OCI-M1 (cell line): ENCODE measurements at places on chromosomes 12 and 14.

DNA sequence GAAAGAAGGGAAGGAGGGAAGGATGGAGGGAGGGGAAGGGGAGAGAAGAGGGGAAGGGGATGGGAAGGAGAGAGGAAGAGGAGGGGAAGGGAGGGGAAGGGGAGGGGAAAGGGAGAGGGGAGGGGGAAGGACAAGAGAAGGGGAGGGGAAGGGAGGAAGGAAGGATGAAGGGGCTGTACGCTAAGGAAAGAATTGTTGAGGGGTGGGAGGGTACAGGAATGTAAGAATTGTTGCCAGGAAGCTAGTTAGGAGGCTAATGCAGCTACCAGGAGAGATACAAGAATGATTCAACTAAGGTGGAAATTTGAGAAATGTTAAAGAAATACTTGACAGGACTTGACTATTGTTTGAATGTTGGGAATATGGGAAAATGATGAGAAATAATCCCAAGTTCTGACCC, 261.2 kb downstream of the DPF3 start:
- DNase-seq: no peak

GRCh38 chr12:24133384-24133783, 183.9 kb upstream of the SOX5 start:
- no peak for DNase-seq

DNA sequence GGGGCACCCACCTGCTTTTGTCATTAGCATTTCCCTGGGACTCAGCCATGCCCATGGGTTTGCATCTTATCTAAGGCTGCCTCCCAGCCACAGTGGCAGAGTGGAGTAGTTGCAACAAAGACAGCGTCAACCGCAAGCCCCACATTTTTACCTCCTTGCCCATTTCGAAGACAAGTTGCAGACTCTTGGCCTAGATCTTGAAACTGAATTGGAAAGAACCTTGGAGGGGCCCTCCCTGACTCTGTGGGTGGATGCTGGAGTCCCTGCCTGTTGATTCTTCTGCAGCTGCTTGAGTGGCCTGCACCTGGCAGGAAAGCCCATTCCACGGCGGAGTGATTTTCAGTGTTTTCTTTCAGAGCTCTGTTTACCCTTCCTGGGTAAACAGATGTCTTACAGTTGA, 309.0 kb downstream of the VRK1 start:
- DNase-seq: no peak

GRCh38 chr12:124098101-124098757, 125.2 kb downstream of the ZNF664 start:
- no peak for DNase-seq

DNA sequence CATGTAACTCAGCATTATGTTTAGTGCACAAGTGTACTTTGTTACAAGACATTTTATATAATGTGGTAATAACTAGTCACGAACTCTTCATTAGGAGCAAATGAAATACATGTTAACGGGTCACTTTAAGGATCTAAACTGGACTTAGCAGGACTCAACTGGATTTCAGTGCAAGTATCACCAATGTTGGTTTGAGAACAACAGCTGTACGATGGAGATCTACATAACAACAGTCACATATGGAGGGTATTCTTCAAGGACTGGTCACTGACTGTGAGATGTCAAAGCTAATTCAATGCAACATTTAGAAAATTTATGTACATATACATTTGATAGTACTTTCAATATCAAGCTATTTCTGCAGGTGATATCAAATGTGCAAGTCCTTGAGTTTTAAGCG, 22.5 kb upstream of the SYCP3 start:
- no peak for DNase-seq

- no peak for DNase-seq
Measured at GRCh38 chr12:56028511-56029165, 7.8 kb downstream of the IKZF4 start.

GRCh38 chr14:67934087-67934486, 114.5 kb downstream of the RAD51B start:
- peak; percentile 84 for DNase-seq

GRCh38 chr14:104957146-104958113, 20.7 kb downstream of the AHNAK2 start:
- DNase-seq: no peak

- DNase-seq: no peak
Measured at GRCh38 chr12:41941079-41941478, 203.6 kb downstream of the GXYLT1 start.

GRCh38 chr12:112236386-112236785, 111.0 kb downstream of the TRAFD1 start:
- no peak for DNase-seq

- no peak for DNase-seq
Measured at GRCh38 chr12:13425766-13426165, 229.2 kb downstream of the EMP1 start.

- DNase-seq: no peak
Measured at GRCh38 chr14:73258845-73259611, 21.7 kb downstream of the PAPLN start.

- DNase-seq: peak; percentile 51
Measured at GRCh38 chr12:123149501-123150274, 1.2 kb downstream of the PITPNM2 start.

DNA sequence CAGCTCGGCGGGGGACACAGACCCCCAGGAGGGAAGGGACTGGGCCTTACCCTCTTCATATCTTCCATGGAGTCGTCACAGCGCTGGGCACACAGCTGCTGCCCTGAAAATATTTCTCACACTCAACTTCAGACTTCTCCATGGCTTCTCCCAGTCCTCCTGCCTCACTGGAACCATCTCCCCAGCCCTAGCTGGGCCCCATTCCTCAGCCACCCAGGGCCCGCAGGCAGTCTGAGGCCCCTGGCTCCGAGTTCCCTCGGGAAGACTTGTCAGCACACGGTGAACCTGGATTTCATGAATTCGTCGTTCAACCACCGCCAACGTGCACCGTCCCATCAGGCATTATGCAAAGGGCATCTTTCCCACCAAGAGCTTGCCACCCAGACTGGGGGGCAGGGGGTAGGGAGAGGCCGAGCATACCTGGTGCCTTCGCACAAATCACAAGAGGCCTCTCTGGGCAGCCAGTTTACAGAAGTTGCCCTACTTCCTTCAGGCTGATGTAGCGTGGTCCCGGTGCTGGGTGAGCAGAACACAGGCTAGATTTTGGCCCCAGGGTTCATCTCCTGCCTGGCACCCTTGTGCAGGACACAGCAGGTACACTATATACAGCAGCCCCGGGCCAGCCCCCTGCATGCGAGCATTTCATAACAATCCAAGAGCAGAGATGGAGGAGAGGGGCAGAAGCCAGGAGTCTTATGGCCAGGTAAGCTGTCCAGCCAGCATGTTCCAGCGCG, 44.2 kb downstream of the LTBP2 start:
- DNase-seq: no peak

- DNase-seq: peak; percentile 84
Measured at GRCh38 chr12:31323391-31324115, 2.4 kb downstream of the SINHCAF start.

- no peak for DNase-seq
Measured at GRCh38 chr14:46306267-46306666, 345.3 kb downstream of the RPL10L start.

GRCh38 chr14:21136024-21136423, 19.8 kb downstream of the OR5AU1 start:
- DNase-seq: peak; percentile 23

DNA sequence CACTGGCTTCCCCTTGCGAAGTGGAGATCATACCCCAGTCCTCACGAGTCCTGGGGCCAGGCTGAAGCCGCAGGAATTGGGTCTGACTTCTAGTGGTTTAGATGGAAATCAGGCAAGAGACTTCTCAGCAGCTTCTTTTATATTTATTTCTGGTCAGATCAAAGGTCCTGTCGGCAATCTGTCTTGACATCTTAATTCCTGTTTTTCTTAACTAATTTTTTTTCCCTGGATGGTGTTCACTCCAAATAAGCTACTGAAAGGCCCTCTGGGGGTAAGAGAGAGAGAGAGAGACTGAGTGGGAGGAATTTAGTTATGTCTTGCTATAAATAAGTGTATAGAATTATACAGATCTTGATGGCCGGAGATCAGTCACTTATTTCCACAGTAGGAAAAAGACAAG, 698.7 kb upstream of the TBX3 start:
- peak; percentile 34 for DNase-seq

DNA sequence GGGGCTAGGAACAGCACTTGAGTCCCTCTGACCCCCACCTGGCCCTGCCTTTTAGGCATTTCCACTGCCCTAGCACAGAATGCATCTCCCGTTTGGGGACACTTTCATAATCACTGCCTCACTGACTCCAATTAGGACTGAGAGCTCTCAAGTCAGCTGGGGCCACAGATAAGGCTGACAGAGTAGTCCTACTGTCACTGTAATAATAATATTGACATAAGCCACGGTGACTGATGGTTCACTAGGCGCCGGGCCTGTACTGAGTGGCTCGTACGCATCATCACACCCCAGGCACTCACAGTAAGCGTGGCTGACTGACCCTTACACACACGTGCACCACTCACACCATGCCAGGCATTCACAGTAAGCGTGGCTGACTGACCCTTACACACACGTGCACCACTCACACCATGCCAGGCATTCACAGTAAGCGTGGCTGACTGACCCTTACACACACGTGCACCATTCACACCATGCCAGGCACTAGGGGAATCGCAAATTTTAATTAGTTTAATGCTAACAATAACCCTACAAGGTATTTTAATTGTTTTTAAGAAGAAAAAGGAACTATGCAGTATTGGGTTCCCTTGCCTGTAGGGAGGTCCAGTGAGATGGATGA, 87.7 kb downstream of the CHGA start:
- DNase-seq: no peak

DNA sequence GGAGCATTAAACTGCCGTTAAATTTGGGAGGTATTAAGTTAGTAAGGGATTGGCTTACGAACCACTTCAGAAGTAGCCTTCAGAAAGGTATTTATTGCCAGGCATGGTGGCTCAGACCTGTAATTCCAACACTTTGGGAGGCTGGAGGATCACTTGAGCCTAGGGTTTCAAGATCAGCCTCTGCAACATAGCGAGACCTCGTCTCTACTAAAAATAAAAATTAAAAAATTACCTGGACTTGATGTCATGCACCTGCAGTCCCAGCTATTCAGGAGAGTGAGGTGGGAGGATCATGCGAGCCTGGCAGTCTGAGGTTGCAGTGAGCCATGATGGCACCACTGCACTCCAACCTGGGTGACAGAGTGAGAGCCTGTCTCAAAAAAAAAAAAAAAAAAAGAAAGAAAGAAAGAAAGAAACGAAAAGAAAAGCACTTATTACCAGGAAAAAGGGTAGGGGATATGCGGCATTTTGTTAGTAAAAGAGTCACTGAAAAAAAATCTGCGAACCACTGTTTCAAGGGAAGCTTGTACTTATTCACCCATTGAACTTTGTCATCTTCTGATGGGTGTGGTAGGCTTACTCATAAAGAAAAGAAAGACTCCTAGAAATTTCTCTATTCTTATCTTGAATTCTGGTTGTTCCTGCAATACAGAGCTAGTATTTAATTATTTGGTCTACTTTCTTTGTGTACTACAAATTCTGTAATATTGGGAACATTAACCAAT, 33.6 kb upstream of the PLEKHA5 start:
- no peak for DNase-seq

DNA sequence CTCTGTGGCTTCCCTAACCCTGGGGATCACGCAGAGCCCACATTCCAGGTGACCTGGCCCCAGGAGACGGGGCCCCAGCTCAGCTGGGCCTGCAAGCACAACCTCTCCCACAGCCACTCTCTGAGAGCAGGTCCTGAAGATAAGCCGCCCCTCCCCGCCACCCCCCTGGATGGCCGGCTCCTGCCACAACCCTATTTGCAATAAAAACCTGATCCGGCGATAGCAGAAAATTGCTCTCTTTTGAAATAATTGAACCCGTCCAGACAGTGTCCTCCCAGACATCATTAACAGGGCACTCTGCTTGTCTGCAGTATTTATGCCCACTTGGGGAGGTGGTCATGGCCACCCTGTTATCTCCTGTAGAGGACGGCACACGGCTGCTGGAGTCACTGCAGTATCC, 5.0 kb downstream of the C14orf180 start:
- no peak for DNase-seq

GRCh38 chr14:82345184-82345583, 811.5 kb upstream of the SEL1L start:
- DNase-seq: no peak

- no peak for DNase-seq
Measured at GRCh38 chr12:11730299-11731041, 81.0 kb downstream of the ETV6 start.

DNA sequence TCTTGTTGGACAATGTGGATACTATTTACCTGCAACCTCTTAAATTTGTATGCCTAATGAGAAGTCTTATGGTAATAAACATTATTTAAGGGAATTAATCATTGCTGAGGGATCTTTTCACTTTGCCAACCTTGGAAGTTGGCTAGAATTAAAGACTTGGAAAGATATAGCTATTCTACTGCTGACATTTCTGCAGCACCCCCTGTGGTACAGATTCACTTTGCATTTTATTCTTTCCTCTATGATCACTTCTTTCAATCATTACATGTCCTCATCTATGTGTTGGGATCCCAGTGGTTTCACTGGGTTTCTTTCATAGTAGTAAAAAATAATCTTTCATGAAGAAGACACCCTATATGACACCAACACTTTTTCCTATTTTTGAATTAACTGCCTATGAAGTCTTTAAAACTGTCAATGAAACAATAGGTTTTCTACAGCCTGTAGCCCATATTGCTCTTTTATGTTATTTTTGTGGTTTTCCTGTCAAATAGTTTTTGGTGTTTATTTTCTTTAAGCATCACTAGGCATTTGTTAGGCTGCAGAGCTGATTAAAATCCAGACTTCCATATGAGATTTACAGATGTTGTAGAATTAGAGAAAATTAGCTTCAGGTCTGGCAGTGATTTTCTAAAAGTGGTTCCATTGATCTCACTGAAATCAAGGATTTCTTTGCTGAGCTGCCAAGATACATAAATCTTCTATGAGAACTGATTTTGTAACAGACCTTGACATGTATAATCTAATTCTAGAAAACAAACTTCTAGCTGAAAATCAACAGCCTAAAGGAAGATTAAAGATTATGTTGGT, 256.1 kb downstream of the NAV3 start:
- DNase-seq: peak; percentile 34

- DNase-seq: no peak
Measured at GRCh38 chr12:22413592-22413991, 79.1 kb upstream of the ST8SIA1 start.

- no peak for DNase-seq
Measured at GRCh38 chr14:71243697-71244096, 336.4 kb downstream of the PCNX1 start.

- no peak for DNase-seq
Measured at GRCh38 chr14:103522649-103523574, at the start of gene CKB. CKB (minus strand) TSS chr14:103522830; CDS start chr14:103522493, 337 bp downstream.

DNA sequence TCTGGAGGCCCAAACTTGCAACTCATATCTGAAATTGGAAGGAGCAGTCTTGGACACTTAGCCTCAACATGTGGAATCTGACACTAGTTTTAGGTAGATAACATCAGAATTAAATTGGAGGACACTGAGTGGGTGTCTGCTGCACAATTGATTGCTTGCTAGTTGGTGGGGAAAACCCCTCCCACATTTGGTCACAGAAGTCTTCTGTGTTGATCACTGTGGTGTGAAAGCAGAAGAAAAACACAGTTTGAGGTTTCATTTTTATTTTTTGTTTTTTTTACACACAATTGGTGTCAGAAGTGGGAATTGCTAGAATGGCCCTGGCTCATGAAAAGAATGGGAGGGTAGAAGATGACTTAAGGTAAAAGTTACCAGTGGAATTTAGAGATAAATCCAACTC, 78.0 kb upstream of the CD163 start:
- no peak for DNase-seq
